Activated T-cell treated with anti-CD3 and anti-CD28 coated beads, Interleukin-2, amount 50 U/mL, for 72 hours (primary cell): ENCODE measurements at places on chromosomes 3 and 15. TPM values are rescaled to one million over a fixed set of nuclear protein-coding genes. Genes with fewer than 3 reads are reported as not detected.

DNA sequence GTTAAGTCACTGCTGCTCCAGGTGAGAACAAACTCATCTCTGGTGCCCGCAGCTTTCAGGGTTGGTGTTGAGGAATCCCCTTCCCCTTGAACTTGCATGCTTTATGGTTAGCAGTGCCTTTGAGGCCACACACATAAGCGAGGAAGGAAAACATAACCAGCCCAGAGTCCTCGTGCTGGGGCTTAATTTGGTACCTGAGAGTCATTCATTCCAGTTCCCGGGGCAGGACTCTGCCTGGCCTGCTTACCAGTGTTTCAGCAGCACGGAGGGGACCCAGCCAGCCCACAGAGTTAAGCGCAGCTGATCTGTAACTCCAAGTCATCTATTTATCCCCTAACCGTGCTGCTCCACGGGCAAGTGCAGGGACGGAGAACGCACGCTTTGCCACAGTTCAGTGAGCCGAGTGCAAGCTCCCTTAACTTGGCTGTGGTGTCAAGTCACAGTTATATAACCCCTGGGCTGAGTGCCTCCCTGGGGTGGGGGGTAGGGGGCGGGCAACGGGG, 302.3 kb upstream of the ICE2 start:
- DNase-seq: peak; percentile 23
- H3K27me3 ChIP-seq: no peaks in the 10 kb centered on the region
- H3K27ac ChIP-seq: no peak overlapping the region
- H3K36me3 ChIP-seq: no peaks in the 10 kb centered on the region
- H3K4me3 ChIP-seq: no peak overlapping the region

- H3K27ac ChIP-seq: no peak overlapping the region
- DNase-seq: no peak
- H3K36me3 ChIP-seq: no peaks in the 10 kb centered on the region
These were observed 648.5 kb upstream of the NR2F2 start for GRCh38 chr15:95681836-95682544.

DNA sequence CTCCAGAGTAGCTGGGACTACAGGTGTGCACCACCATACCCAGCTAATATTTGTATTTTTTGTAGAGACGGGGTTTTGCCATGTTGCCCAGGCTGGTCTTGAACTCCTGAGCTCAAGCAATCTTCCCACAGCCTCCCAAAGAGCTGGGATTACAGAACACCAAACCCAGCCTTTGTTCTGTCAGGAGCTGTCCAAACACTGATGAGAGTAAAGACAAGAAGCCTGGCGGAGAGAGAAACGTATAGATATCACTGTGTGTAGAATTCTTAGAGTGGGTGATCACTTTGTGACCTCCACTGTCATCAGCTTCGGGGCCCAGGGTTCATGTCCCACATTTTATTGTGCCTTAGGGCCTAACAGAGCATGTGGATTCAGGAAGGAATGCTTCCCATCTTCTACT, 159.5 kb downstream of the SNRK start:
- H3K36me3 ChIP-seq: peaks cover 1% of the 10 kb centered on the region
- no peak overlapping the region for H3K27ac ChIP-seq
- H3K4me3 ChIP-seq: no peak overlapping the region
- no peak for DNase-seq
- H3K27me3 ChIP-seq: no peaks in the 10 kb centered on the region

DNA sequence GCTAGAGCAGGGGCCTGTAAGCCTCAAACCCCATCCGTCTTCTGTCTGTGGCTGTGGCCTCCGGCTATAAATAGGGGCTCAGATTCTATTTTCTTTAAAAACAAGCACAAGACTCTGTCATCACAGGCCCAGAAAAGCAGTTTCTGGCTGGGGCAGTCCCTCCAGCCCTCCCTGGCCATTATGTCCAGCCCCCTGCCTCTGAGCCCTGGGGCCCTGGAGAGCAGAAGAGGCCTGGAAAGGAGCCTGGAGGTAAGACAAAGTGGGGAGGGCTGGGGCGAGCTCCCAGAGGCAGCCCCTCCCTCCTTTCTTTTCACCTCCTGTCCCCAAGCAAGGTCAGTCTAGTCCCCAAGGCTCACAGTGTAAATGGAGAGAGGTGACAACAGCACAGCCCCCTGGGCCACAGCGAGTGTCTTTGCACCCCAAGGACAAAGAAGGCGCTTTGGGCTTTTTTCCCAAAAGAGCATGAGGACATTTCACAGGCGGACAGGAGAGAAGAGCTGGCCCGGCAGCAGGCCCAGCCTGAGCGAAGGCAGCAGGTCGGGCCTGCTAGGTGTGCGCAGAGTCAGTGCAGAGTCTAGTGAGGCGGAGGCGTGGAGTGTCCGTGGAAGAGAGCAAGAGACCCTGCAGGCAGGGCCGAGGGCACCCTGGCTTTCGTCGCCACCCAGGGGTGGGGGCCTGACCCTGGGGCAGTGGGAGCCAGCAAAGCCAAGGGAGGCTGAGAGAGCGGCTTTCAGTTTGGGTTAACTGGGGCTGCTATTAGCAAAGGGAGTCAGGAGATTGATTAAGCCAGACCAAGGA, 188.3 kb downstream of the TBC1D2B start:
- H3K36me3 ChIP-seq: no peaks in the 10 kb centered on the region
- no peak overlapping the region for H3K27ac ChIP-seq
- H3K4me3 ChIP-seq: no peak overlapping the region
- no peaks in the 10 kb centered on the region for H3K4me1 ChIP-seq

DNA sequence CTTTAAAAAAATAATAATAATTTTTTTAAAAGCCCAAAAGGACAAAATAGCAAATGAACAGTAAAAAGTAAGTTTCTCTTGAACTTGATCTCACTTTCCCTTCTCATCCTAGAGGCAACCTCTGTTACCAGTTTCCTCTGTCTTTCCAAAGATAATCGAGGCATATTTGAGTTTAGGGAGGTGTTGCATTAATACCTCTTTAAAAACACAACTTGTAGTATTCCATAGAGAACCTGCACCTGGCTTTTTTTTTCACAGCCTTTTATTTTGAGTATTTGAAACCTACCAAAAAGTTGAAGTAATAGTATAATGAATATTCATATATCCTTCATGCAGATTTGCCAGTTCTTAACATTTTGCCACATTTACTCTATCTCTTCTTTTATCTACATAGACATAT, 9.1 kb downstream of the CSK start:
- H3K4me1 ChIP-seq: peaks cover 93% of the 10 kb centered on the region
- peak overlapping the region; percentile 57 for H3K27ac ChIP-seq
- H3K4me3 ChIP-seq: peak overlapping the region; percentile 90
- no peaks in the 10 kb centered on the region for H3K27me3 ChIP-seq

Gene TMC3
- not detected for total RNA-seq

DNA sequence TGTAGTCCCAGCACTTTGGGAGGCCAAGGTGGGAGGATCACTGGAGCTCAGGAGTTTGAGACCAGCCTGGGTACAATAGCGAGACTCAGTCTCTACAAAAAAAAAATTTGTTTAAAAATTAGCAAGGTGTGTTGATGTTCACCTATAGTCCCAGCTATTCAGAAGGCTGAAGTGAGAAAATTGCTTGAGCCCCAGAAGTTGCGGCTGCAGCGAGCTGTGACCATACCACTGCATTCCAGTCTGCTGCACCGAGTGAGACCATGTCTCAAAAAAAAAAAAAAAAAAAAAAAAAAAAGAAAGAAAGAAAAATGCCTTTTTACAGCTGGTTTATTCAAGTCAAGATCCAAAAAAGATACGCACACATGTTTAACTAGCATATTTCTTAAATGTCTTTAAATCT, 17.0 kb upstream of the MUC20 start:
- H3K27me3 ChIP-seq: no peaks in the 10 kb centered on the region
- no peaks in the 10 kb centered on the region for H3K4me1 ChIP-seq
- DNase-seq: no peak
- no peak overlapping the region for H3K4me3 ChIP-seq

GRCh38 chr15:36596915-36597314, 17.5 kb downstream of the CDIN1 start:
- H3K4me1 ChIP-seq: no peaks in the 10 kb centered on the region
- no peak for DNase-seq
- no peaks in the 10 kb centered on the region for H3K36me3 ChIP-seq
- no peak overlapping the region for H3K27ac ChIP-seq

- H3K27ac ChIP-seq: no peak overlapping the region
- peaks cover 4% of the 10 kb centered on the region for H3K4me1 ChIP-seq
- H3K4me3 ChIP-seq: no peak overlapping the region
- peaks cover 30% of the 10 kb centered on the region for H3K27me3 ChIP-seq
These were observed 125.1 kb upstream of the IQSEC1 start for GRCh38 chr3:13198264-13198879.

- H3K4me1 ChIP-seq: no peaks in the 10 kb centered on the region
- H3K4me3 ChIP-seq: no peak overlapping the region
- no peaks in the 10 kb centered on the region for H3K27me3 ChIP-seq
- DNase-seq: no peak
- no peak overlapping the region for H3K27ac ChIP-seq
These were observed 8.4 kb upstream of the MYO1E start for GRCh38 chr15:59380902-59381610.

GRCh38 chr3:20054549-20054987, 14.3 kb downstream of the KAT2B start:
- H3K27me3 ChIP-seq: no peaks in the 10 kb centered on the region
- peaks cover 2% of the 10 kb centered on the region for H3K36me3 ChIP-seq
- H3K27ac ChIP-seq: no peak overlapping the region
- no peak overlapping the region for H3K4me3 ChIP-seq
- H3K4me1 ChIP-seq: peaks cover 36% of the 10 kb centered on the region
- peak; percentile 85 for DNase-seq

Gene C3orf85
- total RNA-seq: not detected

Gene ASB14
- total RNA-seq: not detected

- H3K27me3 ChIP-seq: no peaks in the 10 kb centered on the region
- H3K27ac ChIP-seq: no peak overlapping the region
- DNase-seq: no peak
- no peak overlapping the region for H3K4me3 ChIP-seq
These were observed 614.8 kb downstream of the ZIC1 start for GRCh38 chr3:148023994-148024393.

Gene NTRK3
- total RNA-seq: 8.9 TPM

DNA sequence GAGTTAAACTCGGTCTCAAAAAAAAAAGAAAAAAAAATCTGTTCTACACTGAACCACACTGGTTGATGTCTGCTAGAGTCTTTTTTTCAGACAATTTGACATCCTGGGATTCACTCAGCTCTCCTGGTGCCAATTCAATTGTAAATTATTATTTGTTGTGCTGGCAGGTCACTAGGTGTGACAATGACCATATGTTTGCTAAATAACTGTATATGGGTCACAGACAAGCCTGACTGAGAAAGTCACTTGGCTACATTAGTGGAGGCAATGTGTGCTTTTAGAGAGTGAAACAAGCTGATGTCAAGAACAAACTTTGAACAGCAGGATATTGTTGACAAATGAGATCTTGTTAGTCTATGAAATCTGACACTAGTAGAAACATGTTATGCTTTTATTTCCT, 1379.1 kb downstream of the ZPLD1 start:
- no peaks in the 10 kb centered on the region for H3K4me1 ChIP-seq
- no peaks in the 10 kb centered on the region for H3K36me3 ChIP-seq
- no peak overlapping the region for H3K4me3 ChIP-seq

Gene MCF2L2
- 7.6 TPM for total RNA-seq

DNA sequence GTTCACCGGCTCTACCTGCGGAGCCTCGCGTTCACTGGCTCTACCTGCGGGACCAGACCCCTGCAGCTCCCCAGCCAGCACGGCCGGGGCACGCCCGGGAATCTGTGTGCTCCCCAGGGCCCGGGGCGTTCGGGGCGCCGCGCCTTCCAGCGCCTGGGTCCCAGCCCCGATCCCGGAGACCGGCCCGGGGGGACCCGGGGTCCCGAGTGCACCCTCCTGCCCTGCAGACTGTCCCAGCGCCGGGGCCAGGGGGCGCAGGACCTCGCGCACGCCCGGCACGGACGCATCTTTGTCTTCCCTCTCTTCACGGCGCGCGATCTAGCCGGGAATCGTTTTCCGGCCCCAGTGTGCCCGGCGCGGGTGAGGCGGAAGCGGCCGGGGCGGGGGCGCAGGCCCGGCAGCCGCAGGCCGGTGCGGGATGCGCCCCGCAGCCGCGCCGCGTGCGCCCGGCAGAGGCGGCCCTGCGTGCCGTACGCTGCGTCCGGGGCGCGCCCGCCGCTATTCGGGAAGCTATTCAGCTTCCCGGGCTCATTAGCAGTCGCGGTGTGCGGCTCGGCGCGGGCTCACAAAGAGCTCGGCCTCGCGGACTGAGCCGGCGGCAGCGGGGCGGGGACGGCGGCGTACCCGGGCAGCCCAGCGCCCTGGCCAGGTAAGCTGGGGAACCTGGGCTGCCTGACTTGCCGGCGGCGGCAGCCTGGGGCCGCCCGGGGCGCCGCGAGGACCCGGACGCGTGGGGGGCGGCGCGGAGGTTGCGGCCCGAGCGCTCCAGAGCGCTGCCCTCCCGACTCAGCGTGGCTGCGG, at the start of gene APBA2:
TSS of gene APBA2 (plus strand) at position 345 of the 801 bp plus-strand sequence. CDS start 167,911 bp downstream, outside the sequence.
- no peaks in the 10 kb centered on the region for H3K27me3 ChIP-seq
- peak; percentile 58 for DNase-seq
- peak within 1 kb of the TSS; percentile 76 for H3K4me3 ChIP-seq
- H3K4me1 ChIP-seq: peaks cover 37% of the 10 kb centered on the region
- H3K36me3 ChIP-seq: no peaks in the 10 kb centered on the region

DNA sequence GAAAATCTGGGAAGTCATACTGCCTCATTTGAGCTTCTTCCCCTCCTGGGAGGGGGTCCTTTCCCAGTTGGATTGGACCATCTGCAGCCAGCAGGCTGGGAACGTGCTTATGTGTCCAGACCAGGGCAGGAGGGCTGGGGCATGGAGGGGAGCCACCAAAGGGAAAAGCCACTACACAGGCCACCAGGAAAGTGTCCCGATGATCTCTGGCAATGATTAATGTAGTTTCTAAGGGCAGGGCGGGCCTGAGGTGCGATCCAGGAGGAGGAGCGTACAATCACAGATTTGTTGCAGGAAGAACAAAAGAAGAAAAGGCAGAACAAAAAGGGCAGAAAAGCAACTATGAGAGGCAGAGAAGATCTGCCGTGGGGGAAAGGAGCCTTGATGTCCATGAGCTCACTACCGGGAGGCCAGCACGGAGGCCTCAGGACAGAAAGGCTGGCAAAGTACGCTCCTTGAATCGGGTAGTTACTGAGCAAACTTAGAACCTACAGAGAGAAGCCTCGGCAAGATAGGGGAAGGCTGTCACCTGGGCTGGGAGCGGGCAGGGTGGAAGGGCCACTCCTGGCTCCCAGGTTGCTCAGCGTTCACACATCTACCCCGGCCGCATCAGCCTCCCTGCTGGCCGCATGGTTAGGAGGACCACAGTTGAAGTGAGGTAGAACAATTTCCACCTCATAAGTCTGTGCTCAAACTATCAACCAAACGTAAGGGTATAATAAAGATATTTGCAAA, 79.5 kb upstream of the PCSK6 start:
- no peak overlapping the region for H3K27ac ChIP-seq
- H3K4me3 ChIP-seq: no peak overlapping the region
- H3K27me3 ChIP-seq: peaks cover 38% of the 10 kb centered on the region
- no peaks in the 10 kb centered on the region for H3K36me3 ChIP-seq
- H3K4me1 ChIP-seq: no peaks in the 10 kb centered on the region

Gene CISH
- 242 TPM for total RNA-seq

DNA sequence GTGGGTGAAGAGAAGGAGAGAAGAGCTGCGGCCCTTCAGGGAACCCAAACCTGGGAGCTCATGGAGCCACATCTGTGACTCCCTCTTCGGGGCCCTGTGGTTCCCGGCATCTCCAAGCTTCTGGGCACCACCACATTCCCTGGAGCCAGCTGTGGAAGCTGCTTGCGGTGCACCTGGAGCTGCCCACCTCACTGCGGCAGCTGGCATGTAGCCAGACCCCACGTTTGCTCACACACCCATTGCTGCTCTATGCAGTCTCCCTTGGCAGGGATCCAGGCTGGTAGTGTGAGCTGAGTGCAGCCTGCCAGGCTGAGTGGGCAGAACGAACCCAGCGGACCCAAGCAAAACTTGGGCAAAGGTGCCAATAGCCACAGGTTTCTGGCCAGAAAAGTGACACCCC, 16.8 kb upstream of the PLA2G4E start:
- H3K27me3 ChIP-seq: no peaks in the 10 kb centered on the region
- H3K4me3 ChIP-seq: no peak overlapping the region
- no peaks in the 10 kb centered on the region for H3K36me3 ChIP-seq
- H3K27ac ChIP-seq: no peak overlapping the region
- H3K4me1 ChIP-seq: peaks cover 19% of the 10 kb centered on the region
